Heart left ventricle (tissue), 16 donors: ENCODE measurements at places on chromosomes 4 and X. TPM values are rescaled to one million over a fixed set of nuclear protein-coding genes. Genes with fewer than 3 reads are reported as not detected.

GRCh38 chrX:123093792-123094191 is 90.3 kb upstream of the GRIA3 start:
- no peak for DNase-seq

RS1 gene
- total RNA-seq, result not detected

GRCh38 chr4:23290656-23291055 is 597.9 kb downstream of the GBA3 start:
- DNase-seq, result no peak

CENPE gene
- 7.7 TPM for total RNA-seq

CENPVL1 gene
- not detected for total RNA-seq

- no peak for DNase-seq
Observed at GRCh38 chr4:6939761-6940743, 30.4 kb downstream of the TBC1D14 start.

DNA sequence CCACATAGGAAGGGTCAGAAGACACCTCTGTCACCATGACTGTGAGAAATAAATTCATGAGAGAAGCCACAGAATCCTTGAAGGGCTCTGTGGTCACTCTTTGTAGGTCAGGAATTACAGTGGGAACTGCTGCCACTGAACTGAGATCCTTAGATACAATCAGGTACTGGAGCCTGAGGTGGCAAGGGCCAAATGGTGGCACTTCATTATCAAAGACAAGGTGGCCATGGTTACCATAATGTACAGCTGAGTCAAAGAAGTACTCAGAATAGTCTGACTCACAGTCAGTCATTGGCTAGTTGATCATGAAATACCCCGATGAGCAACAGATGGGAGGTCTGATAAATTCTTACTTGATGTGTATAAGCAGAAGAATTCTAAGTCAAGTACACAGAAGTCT is 131.9 kb downstream of the RTL3 start:
- DNase-seq, result no peak

SLAIN2 gene
- 177 TPM for total RNA-seq

DNA sequence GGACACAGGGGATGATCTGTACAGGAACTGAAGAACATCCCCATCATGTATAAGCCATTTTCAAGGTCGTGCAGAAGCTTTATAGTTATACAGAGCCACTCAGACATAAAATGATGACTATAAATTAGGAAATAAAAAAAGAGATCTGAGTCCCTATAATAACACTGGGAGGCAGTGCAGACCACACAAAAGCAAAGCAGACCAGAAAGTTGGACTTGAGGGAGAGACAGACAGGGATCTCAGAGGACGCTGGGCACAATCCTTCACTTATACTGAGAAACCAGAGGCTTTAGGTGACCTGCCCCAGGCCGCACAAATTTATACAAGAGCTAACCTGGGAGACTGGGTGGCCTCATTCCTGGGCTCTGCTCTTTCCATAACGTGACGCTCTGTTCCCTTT is 70.5 kb downstream of the HADH start:
- DNase-seq, result no peak

NR0B1 gene
- not detected for total RNA-seq

PAGE2B gene
- not detected for total RNA-seq

OPN1LW gene
- not detected for total RNA-seq

- DNase-seq, result no peak
Observed at GRCh38 chr4:25811374-25811690, 51.5 kb downstream of the SEL1L3 start.

RPS6KA6 gene
- 0.08 TPM for total RNA-seq

GRCh38 chr4:171979461-171979860 is 166.3 kb downstream of the GALNTL6 start:
- DNase-seq, result no peak

DNA sequence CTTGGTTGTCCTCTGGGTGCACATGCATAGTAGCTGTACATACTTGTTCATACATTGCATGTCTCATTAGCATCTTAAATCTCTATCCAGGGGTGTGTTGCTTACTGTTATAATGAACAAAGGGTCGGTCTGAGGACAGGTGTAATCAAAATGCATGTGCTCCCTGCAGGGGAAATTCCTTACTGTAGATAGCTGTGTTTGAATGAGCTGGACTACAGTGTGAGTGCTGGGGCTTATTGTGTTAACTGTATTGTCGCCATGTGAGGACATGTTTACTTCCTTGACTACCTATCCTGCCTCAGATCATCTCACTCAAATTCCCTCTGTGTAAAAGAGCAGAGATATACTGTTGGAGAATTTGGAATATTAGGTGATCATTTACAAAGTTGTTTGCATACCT is 98.7 kb downstream of the KLHL34 start:
- DNase-seq, result no peak

PRRG3 gene
- total RNA-seq, result 2.9 TPM

DNA sequence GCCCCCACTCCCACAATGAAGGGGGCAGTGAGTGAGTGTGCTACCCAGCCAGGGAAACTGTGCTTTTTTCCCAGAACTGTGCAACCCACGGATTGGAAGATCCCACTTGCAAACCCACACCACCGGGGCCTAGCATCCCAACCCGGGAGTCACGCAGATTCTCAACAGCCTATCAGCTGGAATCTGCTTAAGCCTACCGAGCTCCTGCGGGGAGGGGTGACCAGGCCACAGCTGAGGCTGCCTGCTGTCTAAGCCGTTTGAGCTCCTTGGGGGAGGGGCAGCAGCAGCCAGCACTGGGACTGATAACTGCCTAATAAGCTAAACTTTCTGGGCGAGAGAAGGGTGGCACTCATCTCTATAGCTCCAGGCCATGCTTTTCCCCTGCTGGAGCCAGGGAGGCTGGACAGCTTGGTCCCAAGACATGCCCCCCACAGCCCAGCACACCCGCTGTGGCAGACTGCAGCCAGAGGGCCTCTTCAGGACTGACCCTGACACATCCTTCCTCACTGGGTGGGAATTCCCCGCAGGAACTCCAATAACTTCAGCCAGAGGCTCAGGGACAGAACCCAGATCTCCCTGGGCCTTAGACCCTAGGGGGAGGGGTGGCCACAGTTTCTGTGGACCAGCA is 161.3 kb upstream of the MAGEB18 start:
- DNase-seq, result no peak

CT83 gene
- not detected for total RNA-seq

RTL3 gene
- total RNA-seq, result 0.63 TPM

GRCh38 chr4:42080306-42080705 is 72.1 kb downstream of the BEND4 start:
- no peak for DNase-seq

DNA sequence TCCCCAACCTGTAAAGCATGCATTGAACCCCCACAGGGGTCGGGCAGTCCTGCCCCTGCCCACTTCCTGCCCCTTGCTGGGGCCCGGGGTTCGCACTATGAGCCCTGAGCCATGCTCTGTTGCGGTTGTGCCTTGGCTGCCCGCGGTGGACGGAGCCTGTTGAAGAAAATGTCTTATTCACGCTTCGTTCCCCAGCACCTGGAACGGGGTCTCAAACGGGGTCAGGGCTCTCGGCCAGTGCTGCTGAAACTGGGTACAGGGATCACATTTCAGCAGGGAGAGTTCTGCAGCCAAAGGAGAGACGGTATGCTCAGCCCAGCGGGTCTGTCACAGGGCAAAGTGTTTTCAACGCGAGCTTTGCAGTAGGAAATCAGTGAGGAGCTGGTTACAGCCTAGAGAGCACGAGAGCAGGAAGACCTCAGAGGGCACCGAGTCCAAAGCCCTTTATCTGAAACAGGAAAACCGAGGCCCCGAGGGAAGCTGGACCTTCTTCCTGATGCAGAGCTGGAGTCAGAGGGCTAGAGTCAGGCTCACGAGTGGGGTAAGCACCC is 46.3 kb upstream of the AFAP1 start:
- DNase-seq, result no peak

DNA sequence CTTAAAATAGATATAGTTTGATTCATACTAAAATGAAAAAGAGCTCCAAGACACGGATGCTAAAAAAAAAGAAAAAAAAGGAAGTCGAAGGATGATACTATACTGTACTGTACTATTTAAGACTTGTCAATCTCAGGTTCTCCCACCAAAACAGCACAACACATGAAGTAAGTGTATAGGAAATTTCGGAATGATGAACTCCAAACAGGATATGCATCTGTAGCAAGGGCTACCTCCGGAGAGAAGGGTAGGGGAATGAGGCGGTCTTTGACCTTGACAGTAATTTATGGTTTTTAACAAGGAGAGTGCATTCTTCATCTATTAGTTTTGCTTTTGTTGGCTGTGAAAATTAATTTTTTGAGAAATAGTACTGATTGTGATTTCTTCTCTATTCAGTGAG is 541 bp upstream of the FIP1L1 start:
- no peak for DNase-seq

- no peak for DNase-seq
Observed at GRCh38 chrX:71994601-71995000, 84.0 kb downstream of the NHSL2 start.

GRCh38 chrX:152070144-152070543 is 68.2 kb downstream of the MAGEA10 start:
- no peak for DNase-seq

LRAT gene
- 0.86 TPM for total RNA-seq

CFAP299 gene
- total RNA-seq, result not detected

SLC4A4 gene
- total RNA-seq, result 28.8 TPM

DNA sequence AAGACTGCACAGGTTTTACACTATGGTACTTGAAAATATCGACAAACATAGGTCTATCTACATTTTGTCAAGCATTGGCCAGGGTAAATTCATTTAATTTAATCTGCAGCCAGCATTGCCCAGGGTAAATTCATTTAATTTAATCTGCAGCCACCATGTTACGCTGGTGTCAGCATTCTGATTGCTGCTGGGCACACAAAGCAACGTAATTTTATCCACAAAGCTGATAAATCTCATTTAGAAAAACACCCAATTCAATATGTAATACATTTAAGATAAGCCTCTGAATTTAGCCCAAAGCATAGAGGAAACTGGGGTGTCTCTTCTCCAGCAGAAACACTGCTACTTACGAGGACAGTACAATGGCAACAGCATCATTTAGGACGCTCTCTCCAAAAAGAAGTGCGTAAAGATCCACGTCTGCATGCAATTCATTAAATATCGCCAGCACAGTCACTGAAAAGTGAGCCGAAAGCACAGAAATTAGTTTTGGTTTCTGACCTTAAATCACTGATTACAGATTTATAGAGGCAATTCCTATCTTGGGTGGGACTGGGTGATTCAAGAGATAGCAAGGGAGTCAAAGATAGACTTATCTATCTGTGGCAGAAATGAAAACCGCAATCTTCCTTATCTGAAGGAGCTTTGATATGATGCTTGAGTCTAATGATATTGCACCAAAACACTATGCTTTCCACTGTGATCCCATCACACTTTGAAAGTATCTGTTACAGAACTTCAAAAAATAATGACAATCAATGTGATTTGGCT is 88.8 kb downstream of the CHST7 start:
- DNase-seq, result no peak

TMEM144 gene
- 13.7 TPM for total RNA-seq

DNA sequence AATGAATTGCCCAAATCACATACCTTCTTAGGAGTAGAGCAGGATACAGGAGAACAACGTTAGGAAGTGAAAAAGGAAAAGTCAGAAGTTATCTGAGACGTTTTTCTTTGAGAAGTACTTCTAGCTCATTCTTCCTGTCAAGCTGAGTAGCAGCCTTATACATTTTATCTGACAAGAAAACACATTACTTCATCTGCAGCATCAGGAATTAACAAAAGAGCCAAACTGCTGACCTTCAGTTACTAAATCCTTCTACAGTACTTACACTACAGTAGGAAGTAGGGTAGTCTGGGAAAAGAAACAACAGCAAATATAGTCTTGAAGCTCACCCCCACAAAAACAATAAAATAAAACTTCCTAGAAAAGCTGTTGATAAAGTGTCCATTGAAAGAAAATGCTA is 57.0 kb downstream of the ATP11C start:
- DNase-seq, result no peak

MAB21L2 gene
- 0.32 TPM for total RNA-seq

DNA sequence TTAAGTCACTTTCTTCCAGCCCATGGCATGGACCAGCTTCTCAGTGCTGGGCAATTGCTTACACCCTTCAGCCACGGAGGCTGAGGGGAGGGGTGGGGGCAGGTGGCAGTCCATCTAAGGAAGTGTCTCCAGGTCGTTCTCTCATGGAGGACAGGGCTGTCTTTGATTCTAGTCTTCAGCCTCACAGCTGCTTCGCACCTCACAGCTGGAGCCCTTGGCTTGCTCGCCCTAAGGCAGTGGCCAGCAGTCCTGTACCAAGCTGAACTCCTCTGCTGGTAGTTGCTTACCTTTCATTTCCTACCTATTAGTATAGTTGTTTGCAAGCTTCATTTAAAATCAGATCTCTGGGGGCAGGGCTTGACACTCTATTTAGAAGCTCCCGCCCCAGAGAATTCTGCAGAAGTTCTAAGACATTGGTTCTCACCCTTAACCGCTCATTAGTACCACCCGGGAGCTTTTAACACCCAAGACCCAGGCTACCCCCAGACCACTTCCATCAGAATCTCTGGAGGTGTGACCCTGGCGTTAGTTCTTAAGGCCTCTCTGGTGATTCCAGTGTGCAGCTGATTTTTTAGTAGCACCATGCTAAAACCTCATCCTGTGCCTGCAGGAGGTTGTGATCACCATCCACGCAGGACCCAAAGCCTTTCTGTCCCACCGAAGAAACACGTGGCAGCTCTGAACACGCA is 386.8 kb downstream of the UNC5C start:
- DNase-seq, result no peak

- DNase-seq, result no peak
Observed at GRCh38 chr4:144658903-144659302, 12.9 kb downstream of the HHIP start.

NEXMIF gene
- 0.38 TPM for total RNA-seq

ERAS gene
- not detected for total RNA-seq

GRCh38 chr4:156138781-156139280 is 185.2 kb upstream of the CTSO start:
- no peak for DNase-seq

DNA sequence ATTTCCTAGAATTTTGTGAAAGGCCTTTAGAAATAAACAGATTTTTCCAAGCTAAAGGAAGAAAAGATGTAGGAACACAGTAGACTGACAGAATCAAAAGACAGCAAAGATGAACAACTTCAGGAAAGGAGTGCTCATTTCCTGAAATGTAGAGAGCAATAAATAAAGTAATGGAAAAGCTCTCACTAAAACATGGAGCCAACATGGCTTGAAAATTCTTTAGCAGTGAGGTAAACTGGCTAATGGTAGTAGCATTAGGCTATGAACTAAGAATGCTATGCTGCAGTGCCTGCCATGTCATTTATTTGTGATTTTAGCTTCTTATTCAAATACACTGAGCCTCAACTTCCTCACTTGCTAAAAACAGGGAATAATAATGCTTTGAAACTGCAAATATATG is 108.7 kb downstream of the IQCM start:
- DNase-seq, result no peak

GRCh38 chr4:107699466-107700206 is 20.4 kb downstream of the PAPSS1 start:
- no peak for DNase-seq

DNA sequence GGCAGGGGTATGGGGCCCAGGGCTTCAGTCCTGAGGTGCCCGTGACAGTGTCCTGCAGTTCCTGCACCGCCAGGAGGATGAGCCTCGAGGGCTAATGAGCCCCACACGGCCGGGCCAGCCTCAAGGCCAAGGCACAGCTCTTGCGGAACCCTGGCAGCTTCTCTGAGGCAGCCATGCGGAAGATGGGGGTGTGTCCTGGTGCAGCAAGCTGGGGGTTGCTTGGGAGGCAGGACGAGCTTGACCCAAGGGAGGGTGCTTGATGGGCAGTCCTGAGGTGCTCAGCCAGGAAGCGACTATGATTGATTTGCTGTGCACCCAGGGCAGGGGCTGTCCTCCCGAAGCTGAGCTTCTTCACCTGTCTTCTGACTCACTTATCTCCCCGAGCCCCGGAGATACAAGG is 9.1 kb upstream of the FGFR3 start:
- no peak for DNase-seq
